Activated naive CD8-positive, alpha-beta T cell treated with anti-CD3 and anti-CD28 coated beads, Interleukin-2, amount 50 U/mL, for 24 hours (primary cell): ENCODE measurements at places on chromosomes 2 and 18.

DNA sequence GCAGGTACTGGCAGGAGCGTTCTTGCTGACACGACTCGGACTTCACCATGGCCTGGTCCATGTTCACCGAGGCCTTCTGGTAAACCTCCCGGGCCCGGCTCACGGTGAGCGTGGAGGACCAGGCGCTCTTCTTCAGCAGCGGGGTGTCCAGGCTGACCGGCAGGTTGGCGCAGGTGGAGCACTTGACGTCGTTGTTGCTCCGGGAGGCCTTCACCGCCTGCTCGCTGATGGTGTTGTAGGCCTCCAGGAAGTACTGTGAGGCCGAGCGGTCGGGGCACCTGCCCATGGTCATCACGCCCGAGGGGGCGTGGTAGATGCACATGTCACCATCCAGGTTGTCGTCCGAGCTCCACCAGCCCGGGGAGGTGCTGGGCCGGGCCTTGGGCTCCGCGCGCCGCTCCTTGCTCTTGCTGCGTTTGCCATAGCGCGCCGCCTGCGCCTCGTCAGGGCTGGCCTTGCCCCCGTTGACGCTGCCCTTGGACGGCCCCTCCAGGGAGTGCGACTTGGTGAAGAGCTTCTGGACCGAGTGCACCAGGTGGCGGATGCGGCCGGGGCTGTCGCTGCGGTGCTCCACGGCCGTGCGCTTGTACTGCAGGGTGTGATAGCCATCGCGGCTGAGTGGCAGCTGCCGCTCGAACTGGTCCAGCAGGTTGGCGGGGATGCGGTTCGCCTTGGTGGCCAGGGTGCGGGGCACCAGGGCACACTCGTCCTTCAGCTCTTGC lies 429.3 kb downstream of the TGIF1 start:
- no peak for DNase-seq

DNA sequence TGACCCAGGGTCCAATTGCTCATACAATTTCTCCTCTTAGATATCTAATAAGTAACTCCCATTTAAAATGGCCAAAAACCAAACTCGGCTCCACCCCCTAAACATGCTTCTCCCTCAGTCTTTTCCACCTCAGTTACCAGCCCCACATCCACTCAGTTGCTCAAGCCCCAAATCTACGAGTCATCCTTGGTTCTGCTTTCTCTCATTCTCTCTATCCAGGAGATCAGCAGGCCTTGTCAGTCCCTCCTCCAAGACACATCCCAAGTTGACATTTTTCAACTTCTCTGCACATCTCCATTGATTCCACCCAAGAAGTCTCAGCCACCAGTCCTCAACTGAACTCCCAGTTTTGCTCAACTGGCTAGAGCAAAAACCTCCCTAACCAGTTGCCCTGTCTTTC lies 40.5 kb upstream of the RTN4 start:
- DNase-seq: no peak

GRCh38 chr2:84694088-84694622 lies 177.9 kb downstream of the DNAH6 start:
- peak; percentile 6 for DNase-seq

DNA sequence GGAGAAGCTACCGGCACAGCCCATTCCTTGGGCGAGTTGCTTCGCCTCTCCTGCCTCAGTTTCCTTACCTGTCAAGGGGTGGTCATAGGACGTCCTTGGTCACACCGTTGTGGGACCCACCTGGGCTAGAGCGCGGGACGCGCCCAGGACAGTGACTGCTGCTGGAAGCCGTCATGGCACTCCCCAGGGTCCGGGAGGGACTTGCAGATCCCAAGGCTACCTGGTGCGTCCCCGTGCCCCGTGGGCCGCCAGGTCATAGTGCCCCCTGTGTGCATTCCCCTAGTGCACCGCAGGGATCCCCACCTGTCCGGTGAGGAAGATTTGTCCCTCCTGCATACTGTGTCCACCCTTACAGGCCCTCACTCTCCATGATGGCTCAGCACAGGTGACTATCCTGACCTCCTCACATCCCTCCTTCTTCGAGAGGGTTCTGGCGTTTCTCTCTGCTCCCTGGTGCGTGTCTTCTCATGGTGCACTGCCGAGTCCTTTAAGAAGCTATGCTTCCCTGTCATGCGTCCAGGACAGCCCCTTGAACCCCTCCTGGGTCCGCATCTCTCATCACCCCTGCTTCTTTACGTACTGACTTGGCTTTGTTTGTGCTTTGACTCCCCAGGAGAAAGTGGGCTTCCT lies 886 bp upstream of the STK25 start:
- no peak for DNase-seq

GRCh38 chr2:234032279-234032856 lies 18.1 kb upstream of the SPP2 start:
- DNase-seq: no peak

GRCh38 chr2:166193407-166193806 lies 65.6 kb upstream of the SCN1A start:
- DNase-seq: no peak

GRCh38 chr2:81551040-81551634 lies 1246.6 kb upstream of the LRRTM1 start:
- no peak for DNase-seq

- no peak for DNase-seq
Observed at GRCh38 chr2:221981912-221982470, 316.8 kb downstream of the PAX3 start.

GRCh38 chr18:43525169-43525568 lies 247.9 kb upstream of the SYT4 start:
- no peak for DNase-seq

DNA sequence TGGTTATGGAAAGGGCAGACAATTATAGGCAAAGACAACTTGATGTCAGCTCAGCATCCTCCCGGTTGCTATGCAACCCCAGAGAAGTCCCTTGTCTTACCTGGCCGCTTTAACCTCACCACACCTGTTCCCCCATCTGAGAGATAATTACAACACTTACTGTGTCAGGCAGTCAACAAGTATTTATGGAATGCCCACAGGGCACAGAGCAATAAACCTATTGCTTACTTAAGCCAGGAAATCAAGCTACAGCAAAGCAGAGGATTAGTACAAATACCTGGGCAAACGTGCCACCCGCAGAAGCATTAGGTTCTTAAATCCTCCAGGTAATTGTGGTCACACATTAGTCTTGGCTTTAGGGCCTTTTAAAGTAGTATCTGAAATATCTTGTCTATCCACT lies 320.4 kb upstream of the REV1 start:
- DNase-seq: no peak

GRCh38 chr2:11805920-11806319 lies 59.5 kb downstream of the LPIN1 start:
- no peak for DNase-seq

DNA sequence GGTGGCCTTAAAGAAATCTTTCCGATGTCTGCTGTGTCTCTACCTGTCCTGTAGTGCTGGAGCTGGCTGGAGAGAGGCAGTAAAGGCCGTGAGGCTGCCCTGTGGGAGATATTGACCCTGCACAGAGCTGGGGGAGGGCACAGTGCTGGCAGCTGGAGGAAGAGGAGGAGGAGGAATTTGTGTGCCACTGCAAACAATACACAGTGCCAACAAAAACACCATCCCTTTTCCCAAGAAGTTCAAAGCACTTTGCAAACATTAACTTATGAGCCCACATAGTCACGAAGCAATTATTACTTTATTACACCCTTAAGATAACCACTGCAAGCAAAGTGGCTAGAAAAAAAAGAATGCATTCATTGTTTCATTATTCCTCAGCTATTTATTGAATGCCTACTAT lies 45.0 kb upstream of the CYTIP start:
- DNase-seq: no peak

GRCh38 chr2:61167579-61167978 lies 5.6 kb downstream of the C2orf74 start:
- DNase-seq: no peak

- no peak for DNase-seq
Observed at GRCh38 chr2:88866756-88867155, 175.3 kb downstream of the RPIA start.

- no peak for DNase-seq
Observed at GRCh38 chr18:48385596-48385995, 23.6 kb downstream of the ZBTB7C start.
